CD8-positive, alpha-beta memory T cell (primary cell): ENCODE measurements at places on chromosomes 16 and 17.

DNA sequence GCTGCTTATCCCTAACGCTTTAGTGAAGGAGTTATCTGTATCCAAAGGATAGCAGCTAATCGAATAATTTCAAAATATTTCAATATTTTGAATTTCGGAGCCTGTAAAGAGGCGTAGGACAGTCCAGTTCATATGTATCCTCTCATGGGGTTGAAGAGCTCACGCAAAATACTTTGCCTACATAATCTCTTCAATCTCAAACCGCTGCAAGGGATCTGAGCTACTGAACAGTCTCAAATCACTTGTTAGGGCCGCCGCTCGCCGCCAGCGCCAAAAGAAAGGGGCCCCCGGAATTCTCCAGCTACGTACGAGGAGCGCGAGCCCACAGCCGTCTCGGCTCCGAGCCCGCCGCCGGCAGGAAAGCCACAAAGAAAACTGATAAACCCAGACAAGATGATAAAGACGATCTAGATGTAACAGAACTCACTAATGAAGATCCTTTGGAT is 601 bp upstream of the RFWD3 start:
- no peaks in the 10 kb centered on the region for H3K27me3 ChIP-seq
- H3K4me1 ChIP-seq: peaks cover 31% of the 10 kb centered on the region
- H3K4me3 ChIP-seq: peak overlapping the region; percentile 75
- H3K36me3 ChIP-seq: peaks cover 11% of the 10 kb centered on the region
- peak; percentile 21 for DNase-seq

DNA sequence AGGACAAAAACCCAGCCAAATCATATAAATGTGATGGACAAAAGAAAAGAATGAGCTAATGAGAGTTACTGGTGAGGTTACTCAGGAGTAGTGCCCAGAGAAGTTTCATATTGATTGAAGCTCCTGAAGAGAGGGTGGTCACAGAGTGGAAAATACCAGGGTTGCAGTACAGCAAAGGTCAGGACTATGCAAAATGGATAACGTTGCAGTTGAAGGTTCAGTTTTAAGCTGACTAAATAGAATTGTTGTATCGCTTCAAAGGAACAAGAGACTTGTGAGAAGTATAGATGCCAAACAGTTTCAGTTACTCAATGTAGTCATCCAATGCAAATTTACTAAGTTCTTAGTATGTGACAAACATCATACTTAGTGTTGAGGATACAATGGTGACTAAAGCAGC is 47.1 kb downstream of the ABCA8 start:
- H3K27ac ChIP-seq: no peak overlapping the region
- no peaks in the 10 kb centered on the region for H3K4me1 ChIP-seq
- no peak overlapping the region for H3K4me3 ChIP-seq
- DNase-seq: no peak

- peaks cover 14% of the 10 kb centered on the region for H3K4me1 ChIP-seq
- no peak overlapping the region for H3K4me3 ChIP-seq
- no peaks in the 10 kb centered on the region for H3K36me3 ChIP-seq
- no peaks in the 10 kb centered on the region for H3K27me3 ChIP-seq
- DNase-seq: no peak
Observed at GRCh38 chr16:15946257-15947044, 3.0 kb upstream of the ABCC1 start.

DNA sequence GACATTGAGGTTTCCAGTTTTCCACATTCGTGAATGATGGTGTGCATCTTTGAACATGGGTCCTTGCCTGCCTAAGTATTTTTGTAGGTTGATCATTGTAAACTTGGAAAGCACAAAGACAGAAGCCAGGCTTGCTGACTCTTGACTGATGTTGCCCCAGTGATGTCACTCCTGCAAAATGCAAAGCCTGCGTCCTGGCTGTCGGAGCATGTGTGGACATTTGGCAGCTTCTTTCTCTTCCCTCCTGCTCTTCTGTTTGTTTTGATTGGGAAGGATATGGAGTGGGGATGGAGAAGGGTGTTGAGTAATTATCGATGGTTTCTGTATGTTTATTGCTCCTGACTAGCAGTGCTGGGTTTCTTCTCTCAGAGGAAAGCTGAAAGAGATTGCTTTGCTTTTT is 3.2 kb downstream of the NDE1 start:
- H3K27ac ChIP-seq: no peak overlapping the region
- peaks cover 30% of the 10 kb centered on the region for H3K4me1 ChIP-seq
- no peak overlapping the region for H3K4me3 ChIP-seq
- DNase-seq: no peak
- H3K36me3 ChIP-seq: peaks cover 3% of the 10 kb centered on the region
- H3K27me3 ChIP-seq: no peaks in the 10 kb centered on the region

GRCh38 chr17:73432624-73433190 is 120.9 kb upstream of the CDC42EP4 start:
- no peaks in the 10 kb centered on the region for H3K36me3 ChIP-seq
- no peaks in the 10 kb centered on the region for H3K27me3 ChIP-seq
- peaks cover 6% of the 10 kb centered on the region for H3K4me1 ChIP-seq
- H3K27ac ChIP-seq: no peak overlapping the region

DNA sequence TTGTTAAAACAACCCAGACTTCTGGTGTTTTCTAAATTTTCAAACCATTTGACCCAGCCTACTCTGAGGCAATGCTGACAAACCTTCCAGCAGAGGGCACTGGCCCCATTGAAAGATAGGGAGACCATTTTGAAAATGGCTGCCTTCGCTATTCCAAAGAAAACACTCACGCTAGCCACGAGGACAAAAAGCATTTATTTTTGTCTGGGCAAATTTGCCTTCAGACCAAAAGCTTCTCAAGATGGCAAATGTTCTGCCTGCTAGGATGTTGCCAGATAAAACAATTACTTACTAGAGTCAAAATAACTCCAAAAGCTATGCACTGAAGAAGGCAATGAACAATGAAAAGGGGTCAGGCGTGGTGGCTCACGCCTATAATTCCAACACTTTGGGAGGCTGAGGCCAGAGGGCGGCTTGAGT is 296.7 kb upstream of the IRX5 start:
- no peak for DNase-seq
- H3K4me1 ChIP-seq: no peaks in the 10 kb centered on the region
- no peak overlapping the region for H3K27ac ChIP-seq
- H3K4me3 ChIP-seq: no peak overlapping the region

DNA sequence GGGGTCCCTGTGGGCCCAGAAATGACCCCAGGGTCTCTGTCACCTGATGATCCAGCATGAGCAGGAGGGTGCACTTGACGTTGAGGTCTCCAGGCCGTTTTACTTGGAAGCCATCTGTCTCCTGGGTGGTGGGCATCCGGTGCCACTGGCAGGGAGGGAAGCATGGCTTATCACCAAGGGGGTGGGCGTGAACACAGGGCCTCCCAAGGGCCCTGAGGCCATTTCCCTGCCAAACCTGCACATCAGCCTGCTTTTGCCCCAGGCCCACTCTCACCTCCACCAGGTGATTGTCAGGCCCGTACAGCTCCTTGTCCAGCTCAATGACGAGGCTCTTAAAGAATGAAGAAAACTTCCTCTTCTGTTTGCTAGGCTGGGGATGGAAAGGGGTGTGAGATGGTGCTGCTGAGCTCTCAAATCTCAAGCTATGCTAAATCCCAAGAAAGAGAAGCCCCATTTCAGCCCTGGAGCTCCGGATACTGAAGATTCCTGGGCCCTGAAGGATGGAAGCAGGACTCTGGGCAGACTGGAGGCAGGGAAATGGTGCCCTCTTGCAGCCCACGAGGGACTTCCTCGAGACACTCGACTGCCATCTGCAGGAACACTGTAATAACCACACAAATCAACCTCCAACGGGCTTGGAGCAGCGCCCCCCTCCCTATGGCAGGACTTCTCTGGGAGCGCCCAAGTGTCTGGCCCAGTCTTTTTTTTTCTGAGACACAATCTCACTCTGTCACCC is 7.1 kb upstream of the FTSJ3 start:
- peaks cover 56% of the 10 kb centered on the region for H3K4me1 ChIP-seq
- DNase-seq: peak; percentile 65
- H3K27ac ChIP-seq: no peak overlapping the region
- no peaks in the 10 kb centered on the region for H3K27me3 ChIP-seq
- H3K4me3 ChIP-seq: no peak overlapping the region
- peaks cover 58% of the 10 kb centered on the region for H3K36me3 ChIP-seq

DNA sequence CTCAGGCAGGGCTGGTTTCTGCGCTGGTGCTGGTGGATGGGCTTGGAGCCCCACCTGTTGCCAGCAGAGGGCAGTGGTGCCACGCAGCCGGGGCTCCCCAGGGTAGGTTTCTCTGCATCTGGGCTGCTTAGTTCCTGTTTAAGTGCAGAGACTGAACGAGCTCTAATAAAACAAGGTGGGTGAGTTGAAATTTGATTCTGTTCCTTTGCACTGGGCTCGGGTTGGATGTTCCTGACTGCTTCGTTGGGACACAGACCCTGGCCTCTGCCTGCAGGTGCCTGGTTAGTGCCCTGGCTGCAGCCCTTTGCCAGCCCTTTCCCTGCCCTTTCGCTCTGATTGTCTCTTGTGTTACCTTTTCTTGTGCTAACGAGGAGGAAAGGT is 30.0 kb downstream of the TBCD start:
- no peak overlapping the region for H3K27ac ChIP-seq
- DNase-seq: peak; percentile 81
- peaks cover 15% of the 10 kb centered on the region for H3K36me3 ChIP-seq
- peaks cover 6% of the 10 kb centered on the region for H3K4me1 ChIP-seq
- no peak overlapping the region for H3K4me3 ChIP-seq

DNA sequence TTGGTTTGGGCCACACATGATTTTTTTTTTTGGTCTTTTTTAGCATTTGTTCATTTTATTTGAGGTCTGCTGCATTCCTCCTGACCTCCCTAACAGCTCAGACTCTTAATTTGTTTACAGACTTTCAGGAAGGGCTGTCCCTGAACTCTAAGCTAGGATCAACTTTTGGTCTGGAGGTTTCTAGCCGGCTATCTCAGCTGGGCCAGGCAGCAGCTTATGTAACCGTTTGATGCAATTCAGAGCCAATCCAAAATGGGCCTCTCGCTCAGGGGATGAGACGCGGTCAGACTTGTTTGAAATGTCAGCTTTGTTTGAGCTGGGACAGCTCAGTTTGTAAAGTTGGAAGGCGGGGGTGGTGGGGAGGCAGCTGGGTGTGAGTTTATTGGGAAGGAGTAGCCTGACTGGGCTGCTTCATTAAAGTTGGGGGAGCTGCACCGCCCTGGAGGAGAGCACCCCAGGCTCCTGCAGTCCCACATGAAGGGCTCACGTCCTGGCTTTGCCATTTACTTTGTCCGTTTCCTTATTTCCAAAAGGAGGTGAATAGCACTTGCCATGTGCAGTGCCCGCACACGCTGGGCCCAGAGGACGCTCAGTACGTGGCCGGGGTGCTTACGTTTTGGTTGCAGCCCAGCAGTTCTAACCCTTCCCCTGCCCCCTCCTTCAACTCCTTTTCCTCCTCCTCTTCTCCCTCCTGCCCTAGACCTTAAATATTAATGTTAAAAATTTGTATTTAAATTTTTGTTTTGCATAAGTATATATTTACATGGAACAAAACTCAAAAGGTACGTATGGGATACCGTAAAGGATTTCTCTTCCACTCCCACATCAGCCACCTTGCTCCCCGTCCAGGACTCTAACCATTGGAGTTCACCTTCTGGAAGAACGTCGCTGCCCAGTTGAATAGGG is 121.2 kb downstream of the SNX29 start:
- H3K36me3 ChIP-seq: no peaks in the 10 kb centered on the region
- no peak for DNase-seq

DNA sequence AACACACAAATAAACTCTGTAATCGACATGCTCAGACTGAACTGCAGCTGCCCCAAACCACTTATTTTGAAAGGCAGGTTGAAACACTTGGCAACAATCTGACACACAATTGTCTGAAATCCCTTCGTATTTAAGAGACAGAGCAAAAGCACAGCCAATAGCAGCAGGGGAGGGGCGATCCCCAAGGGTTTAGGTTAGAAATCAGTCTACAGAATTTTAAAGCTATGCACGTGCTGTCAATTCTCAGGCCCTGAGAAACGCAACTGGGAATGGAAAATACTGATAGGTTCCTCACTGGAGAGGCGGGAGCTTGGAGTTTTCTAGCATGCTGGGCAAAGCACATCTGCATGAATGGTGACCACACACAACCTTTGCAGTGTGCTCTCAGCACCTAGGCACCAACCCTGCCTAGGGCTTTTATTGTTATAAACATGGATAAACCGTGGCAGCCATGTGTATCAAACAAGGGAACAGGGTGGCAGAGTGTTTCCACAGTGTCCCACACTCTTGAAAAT is 168.0 kb downstream of the AATF start:
- DNase-seq: no peak
- H3K4me3 ChIP-seq: no peak overlapping the region
- H3K27me3 ChIP-seq: no peaks in the 10 kb centered on the region
- H3K4me1 ChIP-seq: no peaks in the 10 kb centered on the region

DNA sequence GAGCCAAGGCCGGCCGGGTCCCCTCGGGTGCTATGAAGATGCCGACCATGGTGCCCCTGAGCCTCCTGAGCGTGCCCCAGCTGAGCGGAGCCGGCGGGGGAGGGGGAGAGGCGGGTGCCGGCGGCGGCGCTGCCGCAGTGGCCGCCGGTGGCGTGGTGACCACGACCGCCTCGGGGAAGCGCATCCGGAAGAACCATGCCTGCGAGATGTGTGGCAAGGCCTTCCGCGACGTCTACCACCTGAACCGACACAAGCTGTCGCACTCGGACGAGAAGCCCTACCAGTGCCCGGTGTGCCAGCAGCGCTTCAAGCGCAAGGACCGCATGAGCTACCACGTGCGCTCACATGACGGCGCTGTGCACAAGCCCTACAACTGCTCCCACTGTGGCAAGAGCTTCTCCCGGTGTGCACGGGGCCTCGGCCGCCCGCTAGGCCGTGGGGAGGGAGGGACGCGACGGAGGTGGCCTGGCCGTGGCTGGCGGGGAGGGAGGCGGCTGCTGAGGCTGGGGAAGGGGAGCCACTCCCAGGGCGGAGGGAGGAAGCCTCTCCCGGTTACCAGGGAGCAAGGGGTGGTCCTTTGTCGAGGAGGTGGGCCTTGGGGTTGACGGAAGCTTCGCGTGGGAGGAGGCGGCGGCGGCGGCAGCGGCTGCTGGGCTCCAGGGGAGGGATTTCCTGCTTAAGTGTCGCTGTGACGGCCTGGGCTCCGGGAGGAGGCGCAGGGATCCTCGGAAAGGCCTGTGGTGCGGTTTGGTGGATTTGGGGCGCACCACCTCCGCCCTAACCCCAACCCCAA is 1.3 kb downstream of the MAZ start:
- H3K4me3 ChIP-seq: peak overlapping the region; percentile 71
- H3K4me1 ChIP-seq: peaks cover 48% of the 10 kb centered on the region
- H3K27me3 ChIP-seq: no peaks in the 10 kb centered on the region
- peaks cover 5% of the 10 kb centered on the region for H3K36me3 ChIP-seq
- peak overlapping the region; percentile 79 for H3K27ac ChIP-seq

GRCh38 chr17:48997827-48998586 is 822 bp downstream of the IGF2BP1 start:
- peak overlapping the region; percentile 76 for H3K27ac ChIP-seq
- H3K4me3 ChIP-seq: peak overlapping the region; percentile 25
- peaks cover 32% of the 10 kb centered on the region for H3K4me1 ChIP-seq
- no peaks in the 10 kb centered on the region for H3K36me3 ChIP-seq
- no peak for DNase-seq
- H3K27me3 ChIP-seq: peaks cover 72% of the 10 kb centered on the region

- DNase-seq: no peak
- H3K4me3 ChIP-seq: no peak overlapping the region
- no peaks in the 10 kb centered on the region for H3K27me3 ChIP-seq
Observed at GRCh38 chr16:72536723-72537435, 364.9 kb upstream of the PMFBP1 start.
